ENCODE measurements at places on chromosomes 11 and 22.

DNA sequence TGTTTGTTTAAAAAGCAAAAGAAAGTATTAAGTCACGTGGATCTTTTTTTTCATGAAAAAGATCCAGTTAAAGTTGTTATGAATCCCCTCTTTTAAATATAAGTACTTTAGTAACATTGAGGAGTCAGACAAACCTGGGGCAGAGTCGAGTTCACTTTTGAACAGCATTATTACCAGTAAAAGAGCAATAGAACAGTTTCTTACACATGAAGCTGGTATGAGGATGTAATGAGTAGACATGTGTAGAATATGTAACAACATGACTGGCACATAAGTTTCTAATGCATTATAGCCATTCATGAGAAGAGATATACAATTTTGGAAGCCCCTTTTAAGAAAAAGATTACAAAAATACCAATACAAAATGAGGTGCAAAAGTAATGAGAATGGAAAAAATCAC lies 7.6 kb upstream of the MUC15 start:
- no peak for DNase-seq

DNA sequence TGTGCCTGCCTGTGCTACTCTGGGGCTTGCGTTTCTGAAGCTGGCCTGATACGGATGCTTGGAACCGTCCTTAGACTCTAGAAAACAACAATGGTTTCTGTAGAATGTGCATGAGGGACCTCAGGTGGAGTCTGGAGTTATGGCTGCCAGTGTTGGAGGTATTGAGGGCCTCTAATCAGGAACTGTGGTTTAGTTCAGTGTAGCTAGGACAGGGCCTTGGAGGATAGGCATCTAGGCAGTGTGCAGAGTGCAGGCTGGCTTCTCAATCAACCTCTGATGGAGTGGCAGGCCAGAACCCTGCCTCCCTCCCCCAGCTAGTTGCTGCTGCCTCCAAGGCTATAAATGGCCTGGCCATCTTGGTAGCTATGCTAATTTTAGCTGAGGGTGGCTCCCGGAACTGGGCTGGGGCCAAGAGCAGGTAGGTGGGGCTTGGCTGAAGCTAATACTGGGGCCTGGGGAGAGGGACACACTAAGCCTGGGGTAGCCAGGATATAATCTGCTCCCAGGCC lies 4.0 kb downstream of the STIM1 start:
- DNase-seq, result no peak

DNA sequence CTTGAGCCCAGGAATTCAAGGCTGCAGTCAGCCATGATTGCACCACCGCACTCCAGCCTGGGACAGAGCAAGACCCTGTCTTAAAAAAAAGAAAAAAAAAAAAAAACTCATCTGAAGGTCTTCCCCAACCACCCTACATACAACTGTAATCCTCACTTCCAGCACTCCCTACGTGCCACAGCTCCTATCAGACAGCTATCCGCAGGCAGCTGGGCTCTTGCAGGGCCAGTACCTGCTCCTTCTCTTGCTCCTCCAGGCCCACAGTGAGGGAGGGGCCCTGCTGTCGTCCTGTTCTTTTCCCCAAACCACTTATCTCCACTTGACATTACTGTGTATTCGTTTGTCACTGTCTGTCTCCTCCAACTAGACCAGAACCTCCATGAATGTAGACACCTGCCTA lies 156.1 kb upstream of the NECTIN1 start:
- DNase-seq, result no peak

- no peak for DNase-seq
These were observed 38.7 kb downstream of the RTN3 start for GRCh38 chr11:63719987-63720386.

DNA sequence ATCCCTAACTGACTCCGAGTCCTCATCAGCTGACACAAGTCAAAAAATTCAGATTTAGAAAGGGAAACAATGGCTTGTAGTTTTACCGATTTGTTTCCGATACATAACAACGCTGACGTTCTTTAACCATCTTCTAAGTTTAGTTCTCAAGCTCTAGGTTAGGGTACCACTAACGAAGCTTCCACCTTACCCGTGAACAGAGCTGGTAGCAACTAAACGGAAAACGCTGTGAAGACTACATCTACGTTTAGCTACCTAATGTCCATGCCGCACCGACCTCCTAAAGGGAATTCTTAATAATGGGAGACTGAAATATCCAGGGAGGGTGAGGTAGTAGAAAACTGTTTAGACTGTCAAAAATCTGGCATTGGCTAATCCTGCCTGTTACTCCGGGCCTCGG lies 1.0 kb downstream of the NUP98 start:
- DNase-seq, result no peak

GRCh38 chr22:46149512-46150033 lies 753 bp upstream of the PPARA start:
- DNase-seq, result peak; percentile 20

GRCh38 chr11:33177676-33178336 lies 16.5 kb upstream of the CSTF3 start:
- no peak for DNase-seq

- DNase-seq, result no peak
These were observed 10.2 kb upstream of the P4HA3 start for GRCh38 chr11:74321487-74322188.

GRCh38 chr11:8060801-8061554 lies 20.0 kb upstream of the TUB start:
- no peak for DNase-seq

GRCh38 chr11:94809251-94809650 lies 41.1 kb downstream of the AMOTL1 start:
- DNase-seq, result no peak

- DNase-seq, result no peak
These were observed 49.3 kb downstream of the AHNAK start for GRCh38 chr11:62497132-62497801.

DNA sequence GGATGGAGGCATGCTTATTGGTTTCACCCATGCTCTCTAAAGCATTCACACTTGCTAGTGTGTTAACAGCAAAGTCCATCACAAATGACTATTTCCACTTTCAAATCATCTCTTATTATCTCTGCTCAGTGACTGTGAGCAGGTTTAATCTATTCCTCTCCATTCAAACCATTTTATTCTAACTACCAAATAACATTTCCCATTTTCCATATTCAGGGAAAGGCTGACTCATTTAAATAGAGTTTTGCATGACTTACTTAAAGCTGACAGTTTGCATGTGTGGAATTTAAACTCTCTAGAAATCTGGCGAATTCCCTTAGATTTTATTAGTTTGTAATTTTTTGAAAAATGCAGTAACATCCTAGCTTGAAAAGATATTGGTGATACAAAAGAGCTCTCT lies 615.7 kb upstream of the LRRC4C start:
- DNase-seq, result no peak

DNA sequence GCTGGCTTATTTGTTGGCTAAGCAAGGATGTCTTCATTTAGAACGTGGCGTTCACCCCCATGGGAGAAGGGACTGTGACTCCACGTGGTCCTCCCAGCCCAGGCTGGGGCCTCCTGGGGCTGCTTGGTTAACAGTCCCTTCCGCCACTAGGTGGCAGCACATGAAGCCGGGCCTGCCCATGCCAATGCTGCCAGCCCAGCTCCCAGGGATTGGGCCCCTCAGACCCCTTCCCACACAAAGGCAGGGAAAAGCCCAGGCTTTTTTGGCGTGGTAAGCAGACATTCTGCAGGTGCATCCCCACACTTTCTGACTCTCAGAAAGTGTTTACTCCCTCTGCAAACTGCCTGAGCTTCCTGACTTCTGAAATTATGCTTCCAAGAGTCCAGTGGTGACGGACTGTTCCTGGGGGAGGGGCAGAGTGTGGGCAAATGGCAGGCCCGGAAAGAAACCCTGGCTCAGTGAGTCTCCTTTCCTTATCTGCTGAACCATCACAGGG lies 3.1 kb downstream of the CBX6 start:
- DNase-seq, result peak; percentile 51

GRCh38 chr11:4546878-4547277 lies 1.9 kb downstream of the OR52M1 start:
- DNase-seq, result no peak

- no peak for DNase-seq
These were observed 3.4 kb upstream of the MS4A15 start for GRCh38 chr11:60753309-60753708.

DNA sequence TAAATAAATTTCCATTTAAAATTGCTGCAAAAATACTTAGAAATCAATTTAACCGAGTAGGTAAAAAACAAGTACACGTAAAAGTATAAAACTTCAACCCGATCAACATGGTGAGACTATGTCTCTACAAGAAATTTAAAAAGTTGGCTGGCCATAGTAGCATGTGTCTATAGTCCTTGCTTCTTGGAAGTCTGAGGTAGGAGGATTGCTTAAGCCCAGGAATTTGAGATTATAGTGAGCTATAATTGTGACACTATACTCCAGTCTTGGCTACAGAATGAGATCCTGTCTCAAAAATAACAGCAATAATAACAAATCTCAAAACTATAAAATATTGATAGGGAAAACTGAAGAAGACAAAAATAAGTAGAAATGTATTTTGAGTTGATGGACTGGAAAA lies 11.1 kb downstream of the CASP4 start:
- no peak for DNase-seq

GRCh38 chr11:134555510-134555909 lies 143.5 kb upstream of the B3GAT1 start:
- DNase-seq, result no peak

GRCh38 chr11:45383224-45383623 lies 97.1 kb upstream of the SYT13 start:
- DNase-seq, result no peak

GRCh38 chr22:20230777-20231420 lies 37.2 kb downstream of the RTN4R start:
- no peak for DNase-seq

DNA sequence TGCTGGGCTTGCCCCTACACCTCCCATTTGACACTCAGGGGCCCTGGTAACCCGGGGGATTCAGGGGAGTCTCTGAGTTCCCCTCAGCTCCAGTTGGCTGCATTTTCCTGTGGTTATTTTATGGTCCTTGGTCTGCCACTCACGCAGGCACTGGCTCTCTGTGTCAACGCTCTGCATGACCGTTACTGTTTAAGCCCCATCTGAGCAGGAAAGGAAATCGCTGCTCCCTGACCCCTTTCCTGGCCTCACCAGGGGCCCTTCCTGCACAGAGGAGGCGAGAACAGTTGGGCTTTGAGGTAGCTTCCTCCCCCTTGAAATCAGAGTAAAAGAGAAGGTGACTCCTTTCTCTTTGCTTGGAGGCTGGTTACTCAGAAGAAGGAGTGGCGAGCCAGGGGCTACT lies 2.4 kb downstream of the C1QTNF4 start:
- DNase-seq, result no peak

GRCh38 chr11:87331273-87331672 lies 293.5 kb downstream of the TMEM135 start:
- DNase-seq, result no peak

DNA sequence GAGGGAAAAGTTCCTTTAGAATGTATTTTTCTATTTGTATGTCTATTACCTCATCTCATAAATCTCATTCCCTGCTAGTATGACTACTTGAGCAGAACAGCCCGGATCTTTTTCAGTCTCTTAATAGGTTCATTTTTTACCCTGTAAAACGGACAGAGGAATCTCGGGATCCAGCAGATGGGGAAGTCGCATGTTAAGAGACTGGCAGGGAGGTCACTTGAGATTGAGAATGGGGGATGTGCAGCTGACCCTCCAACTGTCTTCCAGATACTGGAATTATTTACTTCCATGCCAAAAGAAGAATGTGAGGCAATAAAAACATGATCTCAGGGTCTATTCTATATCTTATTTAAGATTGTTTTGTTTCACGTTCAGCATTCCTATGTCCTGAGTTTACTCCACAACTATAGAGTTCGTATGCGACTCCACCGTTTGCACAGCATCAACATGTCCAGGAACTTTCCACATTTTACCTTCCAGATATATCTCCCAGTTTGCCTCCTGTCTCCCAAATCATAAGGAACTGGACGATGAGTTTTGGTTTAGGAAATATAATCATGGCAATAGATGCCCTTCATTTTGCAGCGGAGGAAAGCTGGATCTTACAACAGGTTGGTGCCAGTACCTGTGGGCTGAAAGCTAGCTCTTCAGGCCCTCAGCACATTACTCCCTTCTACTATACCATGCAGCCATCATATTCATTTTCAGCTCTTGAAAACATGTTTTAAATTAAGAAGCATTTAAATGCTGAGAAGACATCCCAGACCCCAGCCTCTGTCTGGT lies 181.5 kb downstream of the MAML2 start:
- DNase-seq, result peak; percentile 61

DNA sequence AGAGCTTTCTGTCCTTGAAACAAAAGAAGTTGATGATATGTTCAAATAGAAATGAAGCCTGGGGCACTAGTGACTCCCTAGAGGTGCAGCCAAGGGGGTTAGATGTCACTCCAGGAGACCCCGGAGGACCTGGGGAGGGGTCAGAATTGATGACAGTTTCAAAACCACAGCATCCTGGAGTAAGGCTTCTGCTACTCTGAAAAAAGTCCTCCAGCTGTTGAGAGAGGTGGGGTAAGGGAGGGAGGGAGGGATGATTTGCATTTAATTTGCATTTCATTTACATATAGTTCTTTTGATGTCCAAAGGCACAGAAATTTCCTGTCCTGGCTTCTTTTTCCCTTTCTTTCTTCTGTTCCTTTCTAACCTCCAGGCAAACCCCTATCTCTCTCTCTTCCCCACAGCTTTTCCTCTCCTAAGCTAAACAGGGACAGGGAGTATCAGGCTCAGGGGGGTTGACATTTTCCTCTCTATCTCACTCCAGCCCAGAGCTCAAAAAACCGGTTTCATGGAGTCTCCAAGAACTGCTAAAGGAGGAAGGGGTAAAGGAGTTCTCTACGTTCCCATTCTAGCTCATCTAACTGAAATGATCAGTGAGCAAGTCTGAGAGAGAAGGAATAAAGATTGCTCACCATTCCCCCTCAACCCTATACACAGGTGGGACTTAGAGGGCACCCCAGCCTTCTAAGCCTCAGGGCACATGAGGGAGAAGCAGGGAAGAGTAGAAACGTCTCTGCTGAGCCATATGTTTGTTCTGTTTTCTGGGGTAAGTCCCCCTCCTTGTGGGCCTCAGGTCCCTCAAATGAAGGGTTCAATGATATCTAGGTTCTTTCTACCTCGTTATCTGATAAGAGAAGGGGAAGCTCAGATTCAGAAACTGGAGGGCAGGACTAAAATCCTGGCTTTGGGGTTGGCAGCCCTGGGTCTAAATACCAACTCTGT lies 3.5 kb upstream of the POU2F3 start:
- DNase-seq, result no peak

DNA sequence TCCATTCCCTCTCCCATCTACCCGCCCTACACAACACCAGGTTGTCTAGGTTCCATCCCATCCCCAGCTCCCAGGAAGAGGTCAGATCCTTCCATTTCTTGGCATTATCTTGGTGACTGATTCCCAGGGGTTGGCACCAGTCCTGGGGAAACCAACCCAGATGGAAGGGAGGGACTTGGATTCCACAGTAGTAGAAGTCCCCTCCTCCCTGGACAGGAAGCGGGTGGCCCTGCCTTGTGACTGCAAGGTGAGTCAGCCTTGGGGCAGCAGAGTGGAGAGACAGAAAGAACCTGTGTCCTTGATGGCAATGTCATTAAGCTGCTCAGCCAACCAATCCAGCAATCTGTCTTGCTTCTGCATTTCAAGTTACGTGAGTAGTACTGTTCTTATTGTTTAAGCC lies 26.5 kb downstream of the SYT13 start:
- peak; percentile 73 for DNase-seq
